Activated CD8-positive, alpha-beta memory T cell treated with anti-CD3 and anti-CD28 coated beads, Interleukin-2, amount 50 U/mL, for 4 hours (primary cell): ENCODE measurements at places on chromosomes 5 and 9.

- no peak for DNase-seq
Observed at GRCh38 chr5:179605026-179605833, 18.2 kb downstream of the HNRNPH1 start.

- no peak for DNase-seq
Observed at GRCh38 chr5:76376148-76376865, 26.8 kb upstream of the IQGAP2 start.

GRCh38 chr5:157263496-157264090, 2.3 kb upstream of the CYFIP2 start:
- DNase-seq, result no peak

DNA sequence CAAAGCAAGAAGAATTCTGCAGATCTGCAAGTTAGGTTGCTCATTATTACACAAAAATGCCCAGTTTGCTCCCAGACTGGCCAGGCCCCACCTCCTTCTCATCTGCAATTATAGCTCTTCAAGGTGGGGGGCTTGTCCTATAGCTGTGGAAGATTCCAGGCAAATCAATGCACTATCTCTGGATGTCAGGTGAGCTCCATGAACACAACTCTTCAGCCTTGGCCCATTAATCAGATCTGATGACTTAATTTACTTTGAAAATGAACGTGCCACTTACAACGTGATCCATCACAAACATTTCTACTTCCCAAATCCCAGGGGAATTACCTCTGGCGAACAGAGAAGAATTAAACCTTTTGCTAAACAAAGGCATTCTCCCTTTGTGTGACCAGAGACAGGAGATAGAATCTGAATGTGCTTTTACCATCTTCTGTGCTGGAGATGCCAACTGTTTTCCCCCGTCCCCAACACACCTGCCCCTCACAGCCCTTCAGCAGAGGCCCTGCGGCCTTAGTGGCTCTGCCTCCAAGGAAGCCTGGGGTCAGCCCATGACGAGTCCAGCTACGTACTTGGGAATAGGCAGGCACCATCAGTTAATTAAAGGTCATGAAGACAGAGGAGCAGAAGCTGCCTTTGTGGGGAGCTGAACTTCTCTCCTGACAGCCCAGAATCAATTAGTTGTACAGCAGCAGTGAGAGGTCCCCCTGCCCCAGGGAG, 60.5 kb downstream of the SNX18 start:
- DNase-seq, result no peak

DNA sequence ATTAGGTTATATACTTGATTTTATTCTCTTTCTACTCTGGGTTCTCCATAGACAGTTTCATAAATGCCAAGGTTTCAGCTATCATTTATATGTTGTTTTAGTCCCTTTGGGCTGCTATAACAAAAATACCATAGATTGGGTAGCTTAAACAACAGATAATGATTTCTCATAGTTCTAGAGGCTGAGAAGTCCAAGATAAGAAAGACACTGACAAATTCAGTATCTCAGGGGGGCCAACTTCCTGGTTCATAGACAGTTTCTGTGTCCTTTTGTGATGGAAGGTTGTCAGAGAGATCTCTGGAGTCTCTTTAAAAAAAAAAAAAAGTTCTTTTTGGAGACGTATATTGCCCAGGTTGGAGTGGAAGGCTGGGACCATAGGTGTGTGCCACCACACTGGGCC, 113.3 kb downstream of the SCAMP1 start:
- no peak for DNase-seq

DNA sequence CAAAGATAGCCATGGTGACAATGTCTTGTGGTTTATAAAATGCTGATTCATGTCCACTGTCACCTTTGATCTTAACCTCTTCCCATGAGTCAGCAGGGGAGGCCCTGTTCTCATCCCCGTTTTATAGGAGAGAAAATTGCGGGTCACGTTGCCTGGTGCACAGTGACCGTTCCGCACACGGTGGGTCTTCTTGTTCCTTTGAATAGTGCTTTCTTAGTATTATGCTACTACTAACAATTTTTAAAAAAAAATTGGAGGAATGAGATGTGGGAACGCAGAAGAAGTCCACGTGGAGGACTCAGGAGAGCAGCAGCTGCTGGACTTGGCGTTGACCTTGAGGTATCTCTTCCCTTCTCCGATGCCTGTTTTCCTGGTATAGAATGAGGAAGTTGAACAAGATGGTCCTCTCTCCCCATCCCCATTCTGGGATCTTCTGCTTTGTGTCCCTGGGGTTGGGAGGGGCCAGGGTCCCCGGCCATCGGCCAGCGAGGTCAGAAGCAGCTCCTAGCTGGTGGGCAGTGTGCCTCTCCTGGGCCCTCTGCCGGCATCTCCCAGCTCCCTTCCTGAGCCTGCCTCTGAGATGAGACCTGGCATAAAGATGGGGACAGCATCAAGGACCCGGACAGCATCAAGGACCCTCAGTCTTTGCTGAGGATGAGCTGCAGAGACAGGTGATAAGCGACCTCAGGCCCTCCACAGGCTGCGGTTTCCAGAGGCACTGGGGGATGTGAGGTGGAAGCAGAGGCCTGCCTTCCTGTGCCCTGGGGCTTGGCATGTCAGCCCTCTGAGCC, 143.9 kb downstream of the C9orf50 start:
- no peak for DNase-seq

DNA sequence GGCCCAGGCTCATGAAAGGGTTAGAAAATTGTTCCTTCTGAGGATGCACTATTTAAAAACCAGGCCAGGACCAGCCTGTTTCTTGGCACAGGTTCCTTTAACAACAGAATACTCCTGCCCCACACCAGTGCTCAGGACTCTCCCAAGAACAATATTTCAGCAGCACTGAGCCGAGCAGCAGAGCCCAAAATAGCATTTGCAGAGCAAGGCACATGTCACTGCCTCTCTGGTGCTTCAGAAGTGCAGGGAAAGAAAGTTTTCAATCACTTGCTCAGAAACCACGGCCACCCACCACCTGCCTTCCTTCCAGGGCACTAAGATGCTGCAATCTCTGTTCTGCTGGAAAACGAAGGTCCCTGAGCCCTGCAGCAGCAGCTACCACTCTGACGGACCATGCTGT, 77.6 kb downstream of the SIL1 start:
- no peak for DNase-seq

GRCh38 chr5:926417-927171, 33.9 kb downstream of the TRIP13 start:
- DNase-seq, result peak; percentile 36

GRCh38 chr9:75880618-75881017, 9.9 kb upstream of the PCSK5 start:
- no peak for DNase-seq

DNA sequence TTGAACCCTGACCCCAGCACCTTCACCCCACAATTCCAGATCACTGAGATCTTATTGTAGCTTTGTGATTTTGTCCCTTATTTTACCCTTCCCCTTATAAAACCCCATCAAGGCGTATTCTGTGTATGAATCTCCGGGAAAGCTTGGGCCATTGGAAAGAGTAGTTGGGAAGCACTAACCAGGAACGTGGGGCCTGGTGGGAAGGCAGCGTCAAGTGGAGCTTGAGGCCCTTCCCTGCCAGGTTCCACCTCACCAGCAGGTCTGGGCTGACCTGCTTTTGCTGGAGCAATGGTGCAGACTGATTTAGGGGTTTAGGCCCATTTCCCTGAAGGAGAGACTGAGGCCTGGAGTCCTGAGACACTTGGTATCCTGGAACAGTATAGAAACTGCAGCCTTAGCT, 9.3 kb downstream of the PHF2 start:
- no peak for DNase-seq

DNA sequence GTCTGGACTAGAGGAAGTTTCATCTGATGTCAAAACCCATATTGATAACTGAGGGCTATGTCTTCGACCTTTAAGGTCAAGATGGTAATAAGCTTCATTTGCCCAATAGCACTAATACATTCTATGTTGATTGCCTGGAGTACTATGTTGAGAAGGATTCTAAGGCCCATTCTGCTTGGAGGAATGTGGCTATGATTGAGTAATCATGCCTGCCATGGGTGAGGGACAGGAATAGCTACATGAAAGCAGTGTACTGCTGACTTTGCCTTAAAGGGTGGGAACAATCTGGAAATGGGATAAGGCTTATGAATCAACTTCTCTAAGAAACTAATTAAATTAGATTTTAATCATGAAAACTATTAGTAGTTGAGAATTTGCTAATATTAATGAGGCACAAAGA, 13.6 kb downstream of the NNT start:
- no peak for DNase-seq

- no peak for DNase-seq
Observed at GRCh38 chr5:45410304-45410995, 285.7 kb downstream of the HCN1 start.

DNA sequence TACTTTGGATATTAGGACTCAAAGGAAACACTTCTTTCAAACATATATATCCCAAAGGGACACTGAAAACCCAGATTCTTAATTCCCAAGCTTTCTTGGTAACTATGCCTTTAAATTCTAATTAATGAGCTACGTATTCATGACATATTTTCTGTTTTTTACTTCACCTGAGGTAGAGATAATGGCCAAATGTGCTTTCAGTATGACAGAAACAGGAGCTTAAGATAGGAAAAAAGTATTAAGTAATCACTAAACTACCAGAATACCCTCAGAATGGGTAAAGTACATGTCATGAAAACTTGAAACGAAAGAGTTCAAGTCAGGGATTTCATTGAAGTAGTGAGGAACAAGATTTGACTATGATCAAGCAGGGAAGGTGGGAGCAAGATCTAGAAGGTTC, 478.5 kb downstream of the AGTPBP1 start:
- no peak for DNase-seq

DNA sequence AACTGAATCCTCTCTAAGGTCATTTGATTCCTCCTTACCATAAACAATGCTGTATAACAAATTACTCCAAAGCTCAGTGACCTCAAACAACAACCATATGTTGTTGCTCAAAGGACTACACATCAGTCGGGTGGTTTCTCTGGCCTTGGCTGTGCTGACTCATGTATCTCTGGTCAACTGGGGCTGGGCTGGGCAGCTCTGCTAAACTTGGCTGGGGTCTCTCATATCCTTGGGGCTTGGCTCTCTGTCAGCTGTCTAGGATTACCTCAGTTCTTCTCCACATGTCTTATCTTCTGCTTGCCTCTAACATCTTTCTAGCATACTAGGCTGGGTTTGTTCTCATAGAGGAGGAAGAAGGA, 86.4 kb downstream of the GALNT10 start:
- DNase-seq, result no peak

DNA sequence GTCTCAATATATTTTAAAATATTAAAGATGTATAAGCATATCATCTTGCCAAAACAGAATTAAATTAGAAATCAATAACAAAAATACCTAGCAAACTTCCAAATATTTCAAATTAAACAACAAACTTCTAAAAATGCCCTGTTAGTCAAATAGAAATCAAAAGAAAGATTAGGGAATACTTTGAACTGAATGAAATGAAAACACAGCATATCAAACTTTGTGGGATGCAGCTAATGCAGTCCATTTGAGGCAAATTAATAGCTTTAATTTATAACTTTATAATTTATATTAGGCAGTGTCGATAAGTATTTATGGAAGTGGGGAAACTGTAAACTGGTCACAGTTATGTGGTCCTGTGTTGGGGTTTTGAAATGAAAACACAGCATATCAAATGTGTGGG, 17.1 kb downstream of the SLC6A3 start:
- no peak for DNase-seq

- DNase-seq, result no peak
Observed at GRCh38 chr5:125112196-125112595, 365.8 kb upstream of the ZNF608 start.

- DNase-seq, result no peak
Observed at GRCh38 chr9:104448036-104448435, 56.0 kb upstream of the OR13F1 start.

- no peak for DNase-seq
Observed at GRCh38 chr9:124390794-124391658, 24.2 kb downstream of the PSMB7 start.

DNA sequence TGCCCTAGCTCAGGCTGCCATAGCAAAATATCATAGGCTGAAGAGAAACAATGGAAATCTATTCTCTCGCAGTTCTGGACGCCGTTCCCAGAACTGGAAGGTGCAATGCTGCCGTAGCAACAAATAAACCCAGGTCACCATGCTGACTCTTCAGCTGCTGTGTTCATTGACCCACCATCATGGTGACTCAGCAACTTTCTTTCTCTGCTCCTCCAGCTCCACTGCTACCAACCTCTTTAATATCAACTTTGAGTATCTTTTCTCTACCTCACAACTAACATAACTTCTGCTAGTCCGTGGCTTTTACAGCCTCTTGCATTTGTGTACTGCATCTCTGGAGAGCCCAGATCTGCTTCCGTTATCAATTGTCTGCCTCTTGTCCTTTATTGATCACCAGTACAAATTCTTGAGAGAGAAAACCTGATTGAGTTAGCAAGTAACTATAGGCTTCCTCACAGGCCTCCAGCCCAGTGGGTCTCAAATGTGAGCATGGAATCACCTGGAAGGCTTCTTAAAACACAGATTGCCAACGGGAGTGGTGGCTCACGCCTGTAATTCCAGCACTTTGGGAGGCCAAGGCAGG, 47.3 kb upstream of the SLC30A5 start:
- DNase-seq, result no peak

GRCh38 chr5:107376546-107377276, 294.0 kb downstream of the EFNA5 start:
- no peak for DNase-seq

- no peak for DNase-seq
Observed at GRCh38 chr5:22033066-22033465, 820.1 kb downstream of the CDH12 start.

DNA sequence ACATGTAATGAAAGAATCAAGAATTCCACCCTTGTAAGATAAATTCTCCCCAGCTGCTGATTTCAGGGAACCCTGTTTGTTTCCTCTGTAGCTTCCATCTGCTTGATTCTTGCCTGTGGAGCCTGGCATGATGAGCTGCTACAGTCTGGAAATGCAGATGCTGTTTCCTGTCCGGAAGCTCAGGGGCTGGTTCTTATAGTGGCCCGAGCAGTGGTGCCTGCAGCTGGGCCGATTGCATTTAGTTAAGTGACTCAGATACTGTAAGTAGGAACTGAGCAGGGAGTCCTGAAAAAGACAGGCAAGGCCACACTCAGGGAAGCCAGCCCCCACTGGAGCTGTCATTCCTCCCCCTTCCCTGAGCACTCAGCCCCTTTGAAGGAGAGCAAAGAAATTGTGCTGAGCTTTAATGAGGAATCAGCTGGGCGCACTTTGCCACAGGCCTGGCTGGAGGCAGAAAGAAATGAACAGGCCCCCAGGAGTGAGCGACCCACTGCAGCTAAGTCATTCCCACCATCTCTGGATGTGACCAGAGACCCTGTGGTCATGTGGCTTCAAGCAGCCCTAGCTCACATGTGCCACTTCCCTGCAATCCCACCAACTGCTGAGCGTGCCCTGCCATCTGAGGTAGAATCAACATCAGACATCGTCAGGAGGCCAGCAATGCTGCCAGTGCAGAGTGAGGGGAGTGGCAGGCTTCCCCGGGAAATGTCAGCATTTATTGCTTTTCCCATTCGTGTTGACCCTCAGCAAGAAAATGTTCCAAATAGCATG, 206.0 kb upstream of the WWC1 start:
- DNase-seq, result no peak

DNA sequence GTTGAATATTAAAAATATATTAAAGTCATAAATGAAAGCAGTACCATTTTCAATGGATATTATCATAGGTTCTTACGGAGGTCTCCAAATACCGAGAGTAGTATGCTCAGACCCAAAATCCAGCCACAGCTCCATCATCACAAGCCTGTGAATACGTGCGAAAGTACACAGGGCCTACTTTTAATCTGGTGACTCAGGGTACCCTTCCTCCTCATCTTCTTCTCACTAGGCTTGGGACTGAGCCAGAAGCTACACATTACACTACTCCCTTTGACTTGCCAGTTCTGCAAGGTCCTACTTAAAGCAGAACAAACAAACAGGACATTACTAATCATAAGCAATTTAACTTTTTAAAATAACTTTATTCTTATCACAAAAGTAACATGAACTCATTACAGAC, 7.6 kb upstream of the RIC1 start:
- no peak for DNase-seq

GRCh38 chr9:96762568-96762967, 15.3 kb downstream of the ZNF510 start:
- DNase-seq, result no peak
